Caudate nucleus (tissue), 63 donors: ENCODE measurements at places on chromosomes 16 and 17.

DNA sequence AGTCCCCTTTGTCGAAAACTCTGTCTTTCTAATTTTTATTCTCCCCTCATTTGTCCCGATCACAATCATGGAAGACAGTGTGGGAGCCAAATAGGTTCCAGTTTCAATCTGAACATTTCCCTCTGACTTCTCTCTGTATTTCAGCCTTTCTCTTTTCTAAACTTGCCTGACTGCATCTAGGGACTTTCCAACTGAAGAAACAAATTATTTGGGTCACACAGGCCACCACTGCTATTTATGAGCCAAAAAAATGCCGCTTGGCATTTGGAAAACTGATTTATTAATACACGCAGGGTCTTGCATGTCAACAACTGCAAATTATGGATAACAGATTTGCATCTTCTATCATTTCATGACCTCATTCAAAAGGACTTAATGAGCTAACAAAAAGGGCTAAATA, 55.2 kb upstream of the ELAC2 start:
- DNase-seq = no peak

DNA sequence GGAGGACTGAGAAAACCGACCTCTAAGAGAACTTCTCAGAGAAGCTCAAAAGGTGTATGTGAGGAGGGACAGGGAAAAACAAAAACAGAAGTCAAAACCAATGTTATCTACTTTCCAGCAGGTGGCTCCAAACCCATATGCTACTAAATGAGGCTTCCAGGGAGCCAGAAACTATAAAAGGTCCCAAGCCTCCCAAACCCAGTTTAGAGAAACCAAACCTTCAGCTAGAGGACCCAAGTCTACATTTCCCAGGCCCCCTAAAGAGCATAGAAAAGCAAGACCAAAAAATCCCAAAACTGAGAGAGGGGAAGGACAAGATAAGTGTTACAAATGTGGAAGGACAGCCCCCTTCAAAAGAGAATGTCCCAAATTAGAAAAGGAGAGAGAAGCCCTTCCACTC, 3.7 kb downstream of the HPR start:
- no peak for DNase-seq

DNA sequence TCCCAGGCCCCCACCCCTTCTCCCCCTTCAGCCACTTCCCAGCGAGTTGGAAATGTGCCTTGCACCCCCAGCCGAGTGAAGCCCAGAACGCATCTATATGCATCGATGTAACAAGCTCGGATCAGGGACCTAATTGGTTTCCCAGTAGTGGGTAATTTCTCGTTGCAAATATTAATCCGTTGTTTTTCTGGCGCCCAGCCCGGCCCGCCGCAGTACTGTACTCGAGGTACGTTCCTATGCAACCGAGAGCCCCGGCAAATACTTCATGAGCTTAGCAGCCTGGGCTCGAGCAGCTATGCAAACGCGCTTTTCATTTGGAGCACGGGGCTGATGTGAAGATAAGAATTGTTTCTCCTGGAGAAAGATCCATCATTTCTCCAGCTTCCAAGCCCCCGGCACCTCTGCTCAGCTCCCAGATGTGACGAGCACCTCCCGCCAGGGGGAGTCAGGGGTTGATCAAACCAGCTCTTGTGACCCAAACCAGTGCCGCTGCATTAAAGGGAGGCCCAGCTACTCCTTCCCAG, 229.8 kb downstream of the KATNIP start:
- DNase-seq = peak; percentile 47

DNA sequence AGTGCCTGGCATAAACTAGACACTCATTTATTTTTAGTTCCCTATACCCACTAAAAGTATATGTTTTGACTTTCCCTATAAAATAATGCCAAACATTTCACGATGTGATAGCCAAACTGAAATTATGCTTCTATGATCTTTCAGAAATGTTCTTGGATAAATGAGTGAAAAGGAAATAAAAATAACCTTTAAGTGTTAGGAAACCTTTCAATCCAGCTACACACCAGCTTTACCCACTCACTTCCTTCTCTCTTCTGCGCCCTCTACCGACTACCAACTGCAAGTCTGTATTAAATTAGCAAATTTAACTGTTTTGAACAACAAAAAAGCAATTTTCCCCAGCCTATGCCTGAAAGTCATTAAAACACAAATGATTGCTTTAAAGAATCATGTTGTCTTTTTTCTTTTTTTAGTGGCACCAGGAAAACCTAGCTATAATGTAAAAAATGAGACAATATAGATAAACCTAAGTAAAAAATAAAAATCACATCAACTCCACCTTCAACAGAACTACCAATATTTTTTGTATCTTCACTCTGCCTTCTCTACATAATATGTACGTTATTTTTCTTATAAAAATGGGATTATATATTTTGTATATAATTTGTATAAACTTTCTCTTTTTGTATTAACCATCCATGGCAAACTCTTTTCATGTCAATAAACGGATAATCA, 13.2 kb upstream of the TMEM100 start:
- no peak for DNase-seq

DNA sequence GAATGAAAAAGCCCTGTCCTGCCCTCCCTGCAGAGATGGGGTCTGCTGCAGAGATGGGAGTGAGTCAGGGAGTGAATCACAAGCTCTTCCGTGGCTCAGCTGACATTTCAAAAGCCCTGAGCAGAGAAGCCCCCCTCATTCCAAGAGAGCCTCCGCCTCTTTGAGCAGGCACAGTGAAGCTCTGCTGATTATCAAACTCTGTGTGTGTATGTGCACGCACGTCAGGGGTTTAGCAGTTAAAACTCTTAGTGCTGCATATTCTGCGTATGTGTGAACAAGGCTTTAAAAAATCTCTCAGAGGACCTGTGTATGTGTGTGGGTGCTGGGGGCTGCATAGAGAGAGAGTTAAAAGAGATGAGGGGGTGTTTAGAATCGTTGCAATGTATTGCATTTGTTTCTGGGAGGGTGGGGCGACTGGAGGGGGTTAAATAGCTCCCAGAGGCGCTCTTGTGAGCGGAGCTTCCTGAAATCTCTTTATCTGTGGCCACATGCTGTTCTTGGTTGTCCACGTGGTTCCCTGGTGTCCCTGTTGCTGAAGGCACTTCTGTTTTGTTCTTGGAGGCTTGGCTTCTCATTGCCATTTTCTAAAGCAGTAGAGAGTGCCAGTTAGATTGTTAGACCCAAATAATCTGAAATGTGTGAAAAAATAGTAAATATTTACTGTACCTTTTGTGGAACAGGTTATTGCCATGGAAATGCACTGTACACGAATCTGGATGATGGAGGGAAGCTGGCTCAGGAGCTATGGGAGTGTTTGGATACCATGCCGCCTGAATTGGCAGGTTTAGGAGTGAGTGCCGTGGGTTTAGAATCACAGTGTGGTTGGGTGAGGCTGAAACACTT, 116.6 kb downstream of the PRKCB start:
- DNase-seq = peak; percentile 62

- DNase-seq = no peak
These were observed 25.2 kb downstream of the DEF8 start for GRCh38 chr16:89973654-89974335.

DNA sequence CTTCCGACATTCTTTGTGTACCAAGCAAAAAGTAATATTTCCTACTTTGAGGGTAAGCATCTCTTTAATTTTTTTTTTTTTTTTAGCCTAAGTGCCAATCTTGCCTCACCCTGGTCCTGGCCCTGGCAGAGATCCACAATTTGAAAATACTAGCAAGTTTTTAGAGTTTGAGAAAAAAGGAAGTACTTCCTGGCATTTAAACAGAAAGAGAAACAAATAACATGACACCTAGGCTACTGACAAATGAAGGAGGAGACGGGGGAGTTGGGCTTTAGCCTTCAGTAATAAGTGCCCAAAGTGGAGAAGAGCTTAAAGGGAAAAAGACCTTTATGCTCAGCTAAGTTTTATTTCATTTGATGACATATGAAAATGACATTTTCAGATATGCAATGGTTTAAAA, 92.8 kb downstream of the HS3ST3A1 start:
- DNase-seq = no peak

GRCh38 chr17:78839762-78840529, 668 bp downstream of the USP36 start:
- no peak for DNase-seq

DNA sequence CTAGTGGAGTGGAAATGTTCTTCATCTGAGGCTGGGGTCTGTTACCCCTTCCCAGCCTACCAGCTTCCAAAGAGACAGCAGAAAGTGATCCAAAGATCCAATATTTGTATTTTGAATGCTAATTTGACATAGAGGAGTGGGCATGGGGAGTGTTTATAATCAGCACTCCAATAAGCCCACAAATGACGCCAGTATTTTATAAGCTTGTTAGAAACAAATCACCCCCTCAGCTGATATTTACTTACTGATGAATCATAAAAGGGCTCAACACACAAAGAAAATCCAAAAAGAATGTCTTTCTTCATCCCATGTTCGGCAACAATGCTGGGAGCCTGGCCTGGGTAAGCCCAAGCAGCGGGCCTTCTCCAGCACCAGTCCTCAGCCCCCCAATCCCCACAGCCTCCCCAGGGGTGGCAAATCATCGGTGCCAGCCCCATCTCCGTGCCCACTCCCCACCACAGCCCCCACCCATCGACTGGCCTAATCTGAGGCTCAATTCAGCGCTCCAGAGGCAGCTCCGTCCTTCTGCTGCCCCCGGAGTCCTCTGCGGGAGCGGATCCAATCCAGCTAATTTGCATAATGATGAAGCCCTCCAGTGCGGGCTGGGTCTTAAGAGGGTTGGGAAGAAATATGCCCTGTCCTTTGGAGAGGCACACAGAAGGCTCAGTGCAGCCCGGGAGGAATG, 169.5 kb downstream of the C16orf78 start:
- DNase-seq = no peak

GRCh38 chr17:76081295-76082210, 2.6 kb downstream of the ZACN start:
- no peak for DNase-seq

- no peak for DNase-seq
These were observed 1.1 kb upstream of the CCL22 start for GRCh38 chr16:57357330-57358085.

DNA sequence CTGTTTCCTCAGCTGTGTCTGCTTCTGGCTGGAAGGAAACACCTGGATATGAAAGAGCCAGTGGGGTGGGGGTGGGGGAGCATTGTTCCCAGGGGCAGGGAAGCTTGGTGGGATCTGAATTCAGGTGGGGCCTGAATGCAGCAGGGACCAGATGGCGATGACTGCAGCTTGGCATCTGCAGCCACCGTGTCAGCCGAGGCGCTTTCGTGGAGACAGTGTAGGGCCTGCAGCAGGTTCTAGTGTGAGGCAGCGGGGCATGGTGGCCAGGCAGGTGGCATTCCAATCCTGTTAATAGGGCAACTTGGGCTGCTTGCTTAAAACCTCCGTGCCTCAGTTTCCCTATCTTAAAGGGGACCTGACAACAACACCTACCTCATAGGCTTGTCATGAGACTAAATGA, 1.7 kb downstream of the PIK3R6 start:
- DNase-seq = no peak

GRCh38 chr17:15882777-15883176, 62.2 kb upstream of the ADORA2B start:
- no peak for DNase-seq

- DNase-seq = no peak
These were observed 14.1 kb downstream of the PSMD11 start for GRCh38 chr17:32458371-32458770.

DNA sequence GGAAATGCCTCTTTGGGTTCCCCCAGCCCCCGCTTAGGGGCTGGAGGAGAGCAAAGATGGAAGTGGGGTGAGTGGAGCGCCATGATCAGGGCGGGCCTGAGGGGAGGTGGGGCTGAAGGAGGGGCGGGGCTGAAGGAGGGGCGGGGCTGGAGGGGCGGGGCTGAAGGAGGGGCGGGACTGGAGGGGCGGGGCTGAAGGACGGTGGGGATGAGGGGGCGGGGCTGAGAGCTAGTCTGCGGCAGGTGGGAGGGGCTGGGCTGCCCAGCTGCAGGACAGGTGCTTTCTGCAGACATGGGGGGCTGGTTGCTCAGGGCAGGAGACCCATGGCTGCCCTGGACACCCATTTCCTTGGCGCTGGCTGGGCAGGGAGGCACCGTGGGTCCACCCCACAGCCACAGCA, 39.1 kb upstream of the PABPN1L start:
- DNase-seq = no peak

- DNase-seq = no peak
These were observed 5.8 kb upstream of the CIAO3 start for GRCh38 chr16:746637-747036.

GRCh38 chr17:72775237-72775636, 317.3 kb downstream of the SLC39A11 start:
- DNase-seq = no peak

DNA sequence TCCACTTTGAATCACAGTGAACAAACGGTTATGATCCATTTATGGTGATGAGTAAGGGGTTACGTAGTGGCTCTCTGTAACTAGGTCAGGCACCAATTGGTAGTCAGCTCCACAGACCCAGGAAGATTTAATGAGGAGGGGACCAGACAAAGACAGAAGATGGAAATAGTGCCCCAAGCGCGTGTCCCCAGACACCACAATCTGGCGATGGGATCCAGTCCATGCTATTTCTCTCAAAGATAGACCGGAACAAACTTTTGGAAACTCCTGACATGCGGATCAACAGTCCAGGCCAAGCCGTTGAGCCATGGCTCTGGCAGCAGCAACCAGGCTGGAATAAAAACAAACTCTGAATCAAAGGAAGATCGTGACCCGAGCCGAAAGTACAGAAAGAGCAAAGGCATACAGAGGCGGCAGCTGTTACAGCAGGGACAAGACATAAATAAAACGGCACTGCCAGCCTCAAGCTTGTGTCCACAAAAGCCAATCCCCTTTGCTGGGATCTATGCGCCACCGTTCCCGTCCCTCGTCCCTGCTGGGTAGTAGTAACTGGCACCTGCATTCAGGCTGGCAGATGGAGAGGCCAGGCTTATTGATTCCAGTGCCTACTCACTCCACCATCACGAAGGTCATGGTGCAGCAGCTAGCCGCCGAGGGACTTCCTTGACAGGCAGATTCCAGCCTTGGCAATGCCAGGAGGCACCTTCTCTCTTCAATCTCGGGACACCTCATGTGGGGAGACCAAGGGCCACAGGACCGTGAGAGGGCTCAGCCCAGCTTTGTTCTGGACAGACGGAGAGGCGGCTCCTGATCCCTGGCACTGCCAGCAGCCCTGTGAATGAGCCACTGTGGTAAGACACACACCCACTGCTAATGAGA, 50.2 kb downstream of the CDH11 start:
- DNase-seq = peak; percentile 74

- DNase-seq = no peak
These were observed 79.1 kb upstream of the C16orf82 start for GRCh38 chr16:26987597-26988010.

DNA sequence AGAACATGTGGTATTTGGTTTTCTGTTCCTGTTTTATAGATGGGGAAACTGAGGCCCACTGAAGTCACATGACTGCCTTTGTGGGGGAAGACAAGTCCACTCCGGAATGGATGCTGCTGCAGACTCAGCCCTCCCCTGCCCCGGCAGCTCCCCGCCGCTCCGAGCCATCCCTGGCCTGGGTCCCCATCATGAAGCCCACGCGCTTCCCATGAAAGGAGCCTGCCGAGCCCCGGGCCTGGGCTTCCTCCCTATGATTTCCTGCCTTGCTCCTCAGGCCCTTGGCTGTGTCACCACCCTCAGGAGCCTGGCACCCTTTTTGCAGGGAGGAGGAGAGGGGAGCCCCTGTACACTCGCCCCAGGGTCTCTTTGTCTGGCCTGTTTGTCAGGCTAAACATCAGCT, 125.3 kb upstream of the FOXF1 start:
- no peak for DNase-seq

- no peak for DNase-seq
These were observed 159.8 kb upstream of the SDK2 start for GRCh38 chr17:73803964-73804435.

GRCh38 chr16:9665851-9666271, 516.4 kb downstream of the GRIN2A start:
- DNase-seq = peak; percentile 19
